Right ventricle myocardium inferior (tissue), 1 donor: ENCODE measurements at places on chromosomes 3 and 15. TPM values are rescaled to one million over a fixed set of nuclear protein-coding genes. Genes with fewer than 3 reads are reported as not detected.

DNA sequence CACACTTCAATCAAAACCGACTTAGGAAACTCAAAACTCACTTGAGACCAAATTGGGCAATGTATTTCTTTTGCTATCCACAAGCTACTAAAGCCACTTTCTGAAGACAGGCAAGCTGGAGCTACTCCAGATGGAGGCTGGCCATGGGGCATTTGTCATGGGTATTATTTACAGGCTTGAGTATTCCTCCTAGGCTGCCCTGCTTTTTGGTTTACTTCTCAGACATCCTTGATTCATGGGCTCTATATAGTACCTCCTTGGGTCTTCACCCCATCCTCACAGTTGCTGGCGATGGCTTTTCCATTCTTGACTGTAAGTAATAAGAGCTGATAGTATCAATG, 18.6 kb upstream of the SYNM start:
- DNase-seq, result no peak

DNA sequence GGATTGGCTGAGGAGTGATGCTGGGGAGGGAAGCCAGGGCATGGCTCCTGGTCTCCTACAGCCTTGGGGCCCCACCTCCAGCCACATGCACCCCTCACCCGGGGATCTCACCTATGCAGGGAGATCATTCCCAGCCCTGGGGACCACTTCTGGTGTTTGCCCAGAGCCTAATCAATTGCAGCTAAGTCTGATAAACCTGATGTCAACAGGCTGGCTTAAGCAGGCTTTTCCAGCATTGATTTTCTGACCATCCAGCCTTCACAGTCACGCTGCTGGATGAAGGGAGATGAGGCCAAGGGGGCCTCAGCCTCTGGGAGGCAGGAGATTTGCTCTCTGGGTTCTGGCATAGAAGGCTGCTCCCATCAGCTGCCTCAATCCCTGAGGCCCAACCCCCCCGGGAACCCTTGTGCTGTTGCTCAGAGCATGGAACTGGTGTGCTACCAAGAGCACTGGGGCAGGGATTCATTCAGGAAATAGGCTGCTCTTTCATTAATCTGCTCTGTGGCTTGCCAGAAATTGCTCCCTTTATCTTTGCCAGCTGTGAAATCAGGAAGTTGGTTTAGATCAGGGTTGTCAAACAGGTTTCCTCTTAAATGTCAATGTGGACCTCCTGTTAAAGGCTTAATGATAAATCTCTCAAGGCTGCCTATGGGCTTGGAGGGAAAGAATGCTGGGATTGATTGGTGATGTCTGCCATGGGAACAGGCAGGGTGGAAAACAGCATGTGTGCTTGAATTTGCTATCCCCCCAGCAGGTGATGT, 19.0 kb downstream of the FAM3D start:
- DNase-seq, result no peak

- DNase-seq, result no peak
These were observed 25.4 kb upstream of the ALPK3 start for GRCh38 chr15:84791763-84792162.

GRCh38 chr3:11283139-11283475, 10.9 kb downstream of the ATG7 start:
- no peak for DNase-seq

DNA sequence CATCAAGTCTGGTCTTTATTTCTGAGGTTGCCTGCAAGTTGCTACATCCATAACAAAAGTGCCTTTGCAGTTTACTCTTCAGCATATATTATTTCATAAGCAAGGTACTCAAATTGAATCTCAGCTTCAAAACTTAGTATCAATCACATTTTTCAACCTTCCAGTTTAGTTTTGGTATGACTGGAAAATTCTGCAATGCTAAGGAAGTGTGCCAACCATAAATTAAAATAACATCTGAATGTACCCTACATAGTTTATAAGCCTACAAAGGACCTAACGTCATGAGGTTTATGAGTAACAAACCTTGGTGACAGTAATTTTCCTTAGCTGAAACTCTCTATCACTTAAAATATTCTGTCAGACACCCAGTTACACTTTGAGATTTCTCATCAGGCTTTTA, 62.8 kb downstream of the THBS1 start:
- no peak for DNase-seq

DNA sequence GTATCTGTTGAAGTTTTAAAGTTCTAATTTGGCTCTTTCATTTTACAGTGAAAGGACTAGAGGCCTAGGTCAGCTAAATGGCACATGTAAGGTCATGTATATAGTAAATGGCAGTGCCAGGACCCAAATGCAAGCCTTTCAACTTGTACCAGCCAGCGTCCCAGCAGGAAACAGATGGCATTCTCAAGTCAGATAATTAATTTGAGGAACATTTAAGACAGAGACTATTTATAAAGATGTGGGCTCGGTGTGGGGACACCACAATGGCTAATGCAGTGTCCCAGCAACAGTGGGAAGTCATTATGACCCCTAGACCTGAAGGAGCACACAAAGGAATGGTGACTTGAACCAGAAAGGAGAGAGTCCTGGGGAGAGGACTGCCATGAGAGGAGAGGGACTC, 6.1 kb downstream of the MINDY4B start:
- DNase-seq, result no peak

- DNase-seq, result no peak
These were observed 27.5 kb downstream of the MASP1 start for GRCh38 chr3:187264021-187264420.

GRCh38 chr15:77507143-77507897, 86.6 kb downstream of the HMG20A start:
- DNase-seq, result peak; percentile 82

GRCh38 chr3:152391671-152392070, 122.9 kb downstream of the MBNL1 start:
- no peak for DNase-seq

DNA sequence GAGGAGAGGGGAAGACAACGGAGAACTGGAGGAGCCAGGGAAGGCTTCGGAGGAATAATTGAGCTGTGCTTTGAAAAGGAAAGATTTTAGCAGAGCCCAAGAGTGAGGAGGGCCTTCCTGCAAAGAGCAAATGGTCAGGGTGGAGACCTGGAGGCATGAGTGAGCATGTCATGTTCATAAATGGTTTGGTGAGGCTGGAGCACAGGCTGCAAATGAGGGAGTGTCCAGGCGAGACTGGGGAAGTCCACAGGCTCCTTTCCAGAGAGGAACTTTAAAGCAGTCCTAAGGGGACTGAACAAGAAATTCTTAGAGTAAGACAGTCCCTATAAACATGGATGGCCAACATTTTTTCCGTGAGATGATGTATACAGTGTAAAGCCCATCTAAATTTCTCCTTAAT, 108.8 kb downstream of the THSD4 start:
- no peak for DNase-seq

DNA sequence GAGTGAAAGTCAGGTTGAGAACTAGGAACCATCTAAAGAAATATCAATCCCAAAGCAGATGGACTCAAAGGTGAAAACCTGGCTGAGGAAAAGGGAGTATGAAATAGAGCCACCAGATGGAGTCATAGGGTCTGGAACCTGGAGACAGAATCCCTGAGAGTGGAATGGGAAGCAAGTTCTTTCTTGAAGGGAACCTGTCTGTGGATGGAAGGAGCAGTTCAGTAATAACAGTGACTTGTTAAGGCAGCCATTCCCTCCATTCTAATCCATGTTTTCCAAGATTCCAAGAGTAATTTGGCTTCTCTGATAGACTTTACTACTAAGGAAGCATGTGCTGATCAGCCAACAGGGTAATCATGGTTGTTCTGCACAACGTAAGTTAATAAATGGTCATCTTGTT, 22.5 kb upstream of the AQP9 start:
- no peak for DNase-seq

GRCh38 chr3:39432342-39432741, 25.8 kb downstream of the RPSA start:
- no peak for DNase-seq

GRCh38 chr15:59400103-59400813, 27.6 kb upstream of the MYO1E start:
- no peak for DNase-seq

DNA sequence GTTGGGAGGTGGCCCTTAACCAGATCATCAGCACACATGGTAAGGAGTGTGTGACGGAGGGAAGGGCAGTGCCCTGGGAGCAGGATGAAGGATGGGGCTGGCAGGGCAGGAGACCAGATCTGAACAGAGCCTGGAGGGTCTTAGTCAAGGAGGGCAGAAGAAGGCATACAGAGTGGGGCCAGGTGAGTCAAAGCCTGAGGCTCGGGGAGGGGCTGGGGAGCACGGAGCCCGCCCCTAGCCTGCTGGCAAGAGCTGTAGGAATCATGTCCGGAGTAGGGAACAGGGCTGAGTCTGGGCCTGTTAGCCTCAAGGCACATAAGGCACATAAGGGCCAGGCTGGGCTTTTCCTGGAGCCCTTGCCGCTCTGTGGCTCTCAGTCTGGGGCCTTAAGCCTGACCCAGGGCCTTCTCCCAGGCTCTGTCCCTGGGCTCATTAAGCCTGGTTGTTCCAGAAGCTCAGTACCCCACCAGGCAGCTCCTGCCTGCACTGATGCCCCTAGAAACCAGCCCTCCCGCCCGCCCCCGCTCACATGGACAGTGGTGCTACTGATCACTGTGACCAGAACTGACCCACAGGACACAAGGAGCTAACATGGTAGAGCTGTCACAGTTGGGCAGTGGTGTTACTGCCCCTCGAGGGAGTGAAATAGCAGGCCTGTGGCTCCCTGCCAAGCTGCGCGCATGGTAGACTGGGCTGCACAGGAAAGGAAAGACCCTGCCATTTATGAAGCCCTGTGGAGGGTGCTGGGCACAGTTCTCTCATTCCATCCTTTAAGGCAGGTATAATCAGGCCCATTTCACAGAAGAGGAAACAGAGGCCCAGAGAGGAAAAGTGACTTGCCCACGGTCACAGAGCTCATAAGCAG, 14.6 kb downstream of the ISG20 start:
- DNase-seq, result no peak

- peak; percentile 46 for DNase-seq
These were observed 166.2 kb upstream of the ROBO2 start for GRCh38 chr3:76873532-76874242.

DNA sequence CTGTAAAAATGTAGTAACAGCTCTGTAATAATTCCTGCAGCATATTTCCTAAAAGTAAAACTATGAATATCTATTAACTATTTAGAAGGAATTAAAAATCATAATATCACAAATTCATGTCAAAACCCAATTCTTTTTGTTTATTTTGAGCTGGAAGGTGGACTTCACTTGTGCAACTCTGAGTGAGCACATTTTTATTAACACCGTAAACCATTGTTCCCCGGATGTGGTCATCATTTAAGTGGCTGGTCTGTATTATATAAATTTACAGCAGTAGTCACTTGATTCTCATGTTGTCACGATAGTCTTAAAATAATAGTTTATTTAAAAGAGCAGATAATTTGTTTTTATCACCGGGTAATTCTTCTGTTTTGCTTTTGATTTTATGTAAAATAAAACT, 43.0 kb upstream of the UTS2B start:
- no peak for DNase-seq

Gene SKOR1
- total RNA-seq, result not detected

Gene ROPN1
- total RNA-seq, result not detected

Gene PRICKLE2
- total RNA-seq, result 7.7 TPM

Gene BNC1
- 0.19 TPM for total RNA-seq

Gene TAGLN3
- total RNA-seq, result not detected

Gene PDIA5
- 5.7 TPM for total RNA-seq

Gene FAH
- total RNA-seq, result 25.5 TPM

Gene ATP13A5
- total RNA-seq, result not detected
